NCI-H526 (cell line): ENCODE measurements at places on chromosomes 3 and 15.

DNA sequence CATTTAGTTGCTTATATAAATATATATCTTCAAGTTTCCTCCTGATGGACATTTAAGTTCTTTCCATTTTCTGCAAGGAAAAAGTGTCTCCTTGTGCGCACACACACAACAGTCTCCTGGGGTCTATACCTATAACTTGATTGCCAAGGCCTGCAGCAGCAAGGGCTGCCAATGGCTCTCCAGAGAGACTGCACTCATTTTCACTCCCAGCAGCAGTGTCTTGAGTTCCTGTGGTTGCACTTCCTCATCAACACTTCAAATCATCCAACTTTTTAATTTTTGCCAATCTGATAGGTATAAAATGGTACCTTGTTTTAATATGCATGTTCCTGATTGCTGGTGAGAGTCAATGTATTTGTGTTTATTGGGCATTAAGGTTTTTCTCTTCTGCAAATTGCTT is 23.1 kb downstream of the TNFAIP8L3 start:
- DNase-seq, result no peak

DNA sequence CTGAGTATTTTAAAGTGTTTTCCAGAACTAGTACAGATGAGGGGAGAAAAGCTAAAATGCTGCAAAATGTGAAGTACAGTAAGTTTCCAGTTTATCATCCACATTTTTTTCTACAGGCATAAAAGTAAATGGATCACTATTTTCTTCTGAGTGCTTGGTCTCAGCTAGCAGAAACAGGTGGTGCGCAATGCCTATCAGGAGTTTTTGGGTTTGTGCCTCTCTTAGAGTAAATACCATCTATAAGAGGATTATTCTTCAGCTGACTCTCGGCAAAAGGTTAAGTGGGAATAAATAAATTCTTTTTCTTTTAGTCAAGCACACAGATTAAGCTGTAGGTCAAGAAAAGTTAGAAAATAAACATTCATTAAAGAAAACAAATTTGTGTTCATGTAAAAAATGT is 1027.7 kb downstream of the PLOD2 start:
- DNase-seq, result no peak

DNA sequence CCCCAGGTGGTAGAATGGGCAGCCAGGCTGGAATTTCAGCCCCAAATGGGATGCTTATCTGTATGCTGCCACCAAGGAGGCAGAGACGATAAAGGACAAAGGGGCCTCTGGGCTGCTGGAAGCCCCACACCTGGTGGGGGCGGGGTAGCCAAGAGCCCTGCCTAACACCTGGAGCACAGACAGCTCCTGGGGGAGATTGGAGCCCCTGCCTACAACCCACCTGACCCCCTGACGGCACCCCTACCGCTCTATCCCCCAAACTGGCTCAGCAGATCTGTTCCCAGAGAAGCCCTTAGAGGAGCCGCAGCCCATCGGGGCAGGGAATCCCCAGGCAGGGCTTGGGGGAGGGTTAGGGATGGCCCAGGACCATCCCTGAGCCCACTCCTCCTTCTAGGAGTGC is 15.8 kb upstream of the SEMA3F start:
- DNase-seq, result no peak

GRCh38 chr3:120673116-120673515 is 8.9 kb downstream of the HGD start:
- DNase-seq, result no peak

DNA sequence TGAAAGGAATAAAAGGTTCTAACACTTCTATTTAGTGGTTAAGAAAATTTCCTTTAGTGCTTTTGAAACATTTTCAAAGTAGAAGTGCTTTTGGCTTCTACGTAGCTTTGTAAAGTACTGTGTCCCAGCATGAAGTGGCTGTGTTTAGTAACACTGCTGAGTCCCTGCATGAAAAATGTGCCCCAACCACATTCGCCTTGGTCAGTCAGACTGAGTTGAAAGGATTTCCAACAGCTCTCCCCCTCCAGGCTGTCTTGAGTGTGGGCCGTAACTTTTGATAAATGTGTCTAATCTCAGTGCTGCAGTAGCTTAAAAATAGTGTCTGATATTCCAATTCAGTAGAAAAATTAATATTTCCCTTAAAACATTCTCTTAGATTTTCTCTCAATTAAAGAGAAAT is 115.0 kb downstream of the NR1D2 start:
- no peak for DNase-seq
